ENCODE measurements at places on chromosomes 2 and 18.

- peak; percentile 83 for DNase-seq
Measured at GRCh38 chr18:49628119-49628518, 66.3 kb downstream of the LIPG start.

- DNase-seq: no peak
Measured at GRCh38 chr2:9657731-9658130, 26.9 kb upstream of the YWHAQ start.

GRCh38 chr2:199463708-199464605 is 6.2 kb upstream of the SATB2 start:
- no peak for DNase-seq

DNA sequence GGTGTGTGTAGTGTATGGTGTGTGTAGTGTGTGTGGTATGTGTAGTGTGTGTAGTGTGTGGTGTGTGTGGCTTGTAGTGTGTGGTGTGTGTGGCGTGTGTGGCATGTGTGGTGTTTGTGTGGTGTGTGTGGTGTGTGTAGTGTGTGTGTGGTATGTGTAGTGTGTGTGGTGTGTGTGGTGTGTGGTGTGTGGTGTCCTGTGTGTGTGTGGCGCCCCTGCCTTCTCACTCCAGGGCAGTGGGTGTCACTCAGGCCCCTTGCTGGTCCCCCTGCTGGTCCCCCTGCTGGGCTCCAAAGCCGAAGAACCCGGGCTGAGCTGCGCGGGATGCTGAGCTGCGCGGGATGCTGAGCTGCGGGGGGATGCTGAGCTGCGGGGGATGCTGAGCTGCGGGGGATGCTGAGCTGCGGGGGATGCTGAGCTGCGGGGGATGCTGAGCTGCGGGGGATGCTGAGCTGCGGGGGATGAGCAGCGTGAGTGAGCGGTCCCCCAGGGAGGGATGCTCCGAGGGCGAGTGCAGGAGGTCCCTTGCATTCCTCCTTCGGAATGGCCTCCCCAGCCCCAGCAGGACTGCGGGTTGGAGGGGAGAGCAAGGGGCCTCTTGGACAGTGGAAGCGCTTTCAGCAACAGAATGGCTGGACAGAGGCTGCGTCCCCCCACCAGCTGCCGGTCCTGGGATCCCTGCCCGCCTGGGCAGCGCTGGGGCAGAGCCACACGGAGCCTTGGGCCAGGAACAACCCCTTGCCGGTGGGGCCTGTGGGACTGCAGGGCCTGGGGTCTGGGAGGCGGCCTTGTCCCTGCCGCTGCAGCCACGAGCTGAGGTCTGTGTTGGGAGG is 3.4 kb upstream of the RTP5 start:
- peak; percentile 41 for DNase-seq

DNA sequence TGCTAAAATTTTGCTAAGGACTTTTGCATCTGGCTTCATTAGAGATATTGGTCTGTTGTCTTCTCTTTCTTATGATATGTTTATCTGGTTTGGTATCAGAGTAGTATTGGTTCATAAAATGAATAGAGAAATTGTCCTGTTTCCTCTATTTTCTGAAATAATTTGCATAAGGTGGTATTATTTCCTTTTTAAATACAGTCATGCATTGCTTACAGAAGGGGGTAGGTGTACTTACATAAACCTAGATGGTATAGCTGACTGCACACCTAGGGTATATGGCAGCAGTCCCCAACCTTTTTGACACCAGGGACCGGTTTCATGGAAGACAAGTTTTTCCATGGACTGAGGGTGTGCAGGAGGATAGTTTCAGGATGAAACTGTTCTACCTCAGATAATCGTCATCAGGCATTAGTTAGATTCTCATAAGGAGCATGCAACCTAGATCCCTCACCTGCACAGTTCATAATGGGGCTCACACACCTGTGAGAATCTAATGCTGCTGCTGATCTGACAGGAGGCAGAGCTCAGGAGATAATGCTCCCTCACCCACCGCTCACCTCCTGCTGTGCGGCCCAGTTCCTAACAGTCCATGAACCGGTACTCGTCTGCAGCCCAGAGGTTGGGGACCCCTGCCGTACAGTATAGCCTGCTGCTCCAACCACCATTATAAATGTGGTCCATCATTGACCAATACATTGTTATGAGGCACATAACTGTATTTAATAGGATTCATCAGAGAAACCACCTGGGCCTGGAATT is 189.2 kb downstream of the FAM210A start:
- no peak for DNase-seq

DNA sequence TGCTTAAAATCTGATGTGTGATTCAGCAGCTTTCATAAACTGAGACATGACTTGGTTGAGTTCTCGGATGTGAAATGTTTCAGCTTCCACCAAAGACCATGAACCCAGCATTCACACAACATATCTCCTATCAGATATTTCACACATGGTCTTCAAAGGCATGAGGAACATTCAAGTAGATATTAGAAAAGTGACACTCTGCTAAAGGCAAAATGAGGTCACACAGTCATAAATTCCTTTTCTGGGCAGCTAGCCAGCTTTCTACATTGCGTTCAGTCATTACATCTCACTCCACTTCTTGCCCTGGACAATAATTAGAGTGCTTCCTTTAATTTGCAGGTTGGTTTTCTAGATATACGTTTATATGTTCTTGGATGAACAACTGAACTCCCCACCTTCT is 96.7 kb downstream of the GAREM1 start:
- DNase-seq: no peak

GRCh38 chr2:24084386-24085199 is at the start of gene TP53I3:
TP53I3 (minus strand) TSS chr2:24084834; CDS start chr2:24084326, 508 bp downstream.
- peak; percentile 88 for DNase-seq

GRCh38 chr2:64857581-64858471 is 131.4 kb upstream of the SLC1A4 start:
- DNase-seq: peak; percentile 94

DNA sequence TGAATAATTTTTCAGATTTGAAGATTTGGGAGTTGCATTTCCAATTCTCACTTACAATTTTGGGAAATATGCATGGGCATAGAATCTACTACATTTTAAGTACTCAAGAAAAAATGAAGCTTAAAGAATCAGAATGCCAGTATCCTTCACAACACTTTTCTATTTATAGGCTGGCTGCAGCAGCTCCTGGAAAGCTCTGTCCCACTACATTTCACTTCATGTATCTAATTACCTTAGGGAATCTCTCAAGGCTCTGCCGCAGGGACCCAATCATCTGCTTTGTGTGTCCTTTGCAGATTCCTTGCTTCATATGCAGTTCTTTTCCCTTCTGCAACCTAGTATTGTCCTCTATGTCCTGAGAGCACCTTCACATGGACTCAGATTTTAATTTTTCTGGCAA is 102.9 kb downstream of the NUP35 start:
- no peak for DNase-seq

- DNase-seq: no peak
Measured at GRCh38 chr18:79741362-79741700, 56.4 kb upstream of the KCNG2 start.

- DNase-seq: no peak
Measured at GRCh38 chr18:12630136-12630535, 27.8 kb downstream of the SPIRE1 start.

DNA sequence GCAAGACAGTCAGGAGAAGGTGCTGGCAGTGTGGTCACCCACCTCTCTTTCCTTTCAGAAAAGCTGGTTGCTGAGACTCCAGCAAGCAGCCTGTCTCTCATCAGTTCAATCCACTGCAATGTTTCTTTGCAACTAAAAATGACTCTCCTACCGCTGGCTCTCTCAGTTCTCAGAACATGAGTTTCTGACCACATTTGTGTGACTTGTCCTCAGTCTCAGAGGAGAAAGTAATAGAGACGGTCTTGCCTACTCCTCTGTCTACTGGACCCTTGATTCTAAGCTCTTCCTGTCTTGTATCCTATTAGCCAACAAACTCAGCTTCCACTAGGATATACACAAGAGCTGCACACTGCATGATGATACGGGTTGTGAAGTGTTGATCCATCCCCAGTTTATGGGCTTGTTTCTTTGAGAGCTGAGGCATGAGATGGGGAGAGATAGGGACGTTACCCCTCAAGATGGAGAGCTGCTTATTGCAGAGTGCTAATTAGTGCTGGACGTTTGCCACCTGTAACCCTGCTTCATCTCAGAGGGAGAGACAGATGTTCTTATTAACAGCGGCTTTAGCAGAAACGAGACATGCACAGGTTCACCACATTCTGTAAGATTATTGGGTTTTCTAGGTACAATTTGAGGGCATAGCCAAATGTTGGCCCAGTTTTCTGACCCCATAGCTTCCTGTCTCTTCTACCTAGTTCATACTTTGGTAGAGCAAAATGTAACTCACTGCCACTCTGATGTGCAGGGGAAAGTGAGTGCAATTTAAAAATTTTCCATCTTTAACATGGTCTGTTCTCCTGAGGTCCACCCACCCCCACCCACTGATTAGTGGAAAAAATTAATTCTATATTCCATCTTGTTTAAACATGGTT is 32.4 kb upstream of the YWHAQ start:
- no peak for DNase-seq

DNA sequence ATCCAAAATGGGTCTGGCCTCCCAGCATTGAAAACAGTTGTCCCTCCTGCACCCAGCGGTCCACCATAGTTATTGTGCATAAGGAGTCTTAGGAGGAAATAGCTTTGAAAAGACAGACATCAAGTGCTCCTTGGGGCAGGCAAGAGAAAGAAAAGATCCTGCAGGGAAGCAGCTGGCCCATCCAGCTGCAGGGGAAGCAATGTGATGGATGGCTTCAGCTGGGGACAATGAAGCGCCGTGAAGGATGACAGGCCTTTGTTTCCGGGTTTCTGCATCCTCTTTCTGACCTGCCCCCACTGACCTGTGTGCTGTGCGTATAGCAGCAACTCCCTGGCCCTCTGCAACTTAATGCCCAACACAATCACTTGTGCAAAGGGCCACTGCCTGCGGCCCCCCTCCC is 142.9 kb upstream of the NCKAP5 start:
- no peak for DNase-seq

DNA sequence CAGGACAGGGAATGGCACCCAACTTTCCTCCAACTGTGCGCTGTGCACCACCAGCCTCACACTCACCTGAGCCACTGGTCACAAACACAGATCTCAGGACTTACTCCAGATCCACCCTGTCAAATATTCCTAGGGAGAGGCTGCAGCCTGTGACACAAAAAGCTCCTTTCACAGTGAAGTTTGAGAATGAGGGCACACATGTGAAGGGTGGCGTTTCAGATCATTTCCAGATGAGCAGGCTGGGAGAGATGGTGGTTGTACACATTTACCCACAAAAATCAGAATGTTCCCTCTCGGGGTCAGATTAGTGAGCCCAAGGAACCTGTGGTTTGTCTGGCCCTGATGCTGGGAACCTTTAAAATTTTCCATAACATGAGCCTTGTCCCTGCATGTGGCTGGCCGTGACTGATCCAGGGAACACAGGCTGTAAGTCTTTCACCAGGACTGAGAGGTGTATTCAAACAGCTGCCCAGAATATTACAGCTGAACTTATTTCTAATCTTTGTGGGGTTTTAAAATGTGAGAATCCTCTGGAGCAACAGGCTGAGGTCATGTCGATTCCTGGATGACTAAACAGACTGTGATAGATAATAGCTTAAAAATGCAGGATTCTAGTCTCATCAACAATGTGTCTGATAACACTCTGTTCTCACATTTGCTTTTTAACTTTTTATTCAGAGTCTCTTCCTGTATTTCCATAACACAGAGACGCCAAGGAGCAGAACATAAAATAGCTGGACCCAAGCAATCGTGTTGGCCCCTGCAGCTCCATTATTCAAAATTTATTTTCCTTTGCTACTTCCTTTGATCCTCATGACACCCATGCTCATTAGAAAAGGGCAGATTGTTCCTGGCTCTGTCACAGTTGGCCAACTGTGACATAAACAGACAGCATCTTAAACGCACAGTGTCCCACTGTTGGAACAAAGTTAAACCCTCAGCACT is 35.5 kb downstream of the IL1R2 start:
- DNase-seq: no peak

DNA sequence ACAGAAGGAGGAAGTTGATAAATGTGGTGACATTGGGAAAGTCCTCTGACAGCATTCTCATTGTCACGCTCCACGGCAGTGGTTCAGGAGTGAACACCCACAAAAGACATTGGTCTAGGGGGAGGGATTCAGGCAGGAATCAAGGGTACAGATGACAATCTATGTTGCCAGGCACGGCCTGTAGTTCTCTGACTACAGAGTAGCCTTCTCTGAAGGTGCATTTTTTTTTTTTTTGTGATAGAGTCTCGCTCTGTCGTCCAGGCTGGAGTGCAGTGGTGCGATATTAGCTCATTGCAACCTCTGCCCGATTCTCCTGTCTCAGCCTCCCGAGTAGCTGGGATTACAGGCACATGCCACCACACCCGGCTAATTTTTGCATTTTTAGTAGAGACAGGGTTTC is 7.4 kb upstream of the MOB1A start:
- no peak for DNase-seq

GRCh38 chr2:221205103-221205673 is 366.9 kb downstream of the EPHA4 start:
- no peak for DNase-seq

GRCh38 chr2:42214669-42215068 is 45.5 kb downstream of the EML4 start:
- no peak for DNase-seq

- DNase-seq: peak; percentile 31
Measured at GRCh38 chr2:218400167-218400929, 680 bp downstream of the CTDSP1 start.

GRCh38 chr2:56754627-56755026 is 570.8 kb downstream of the CCDC85A start:
- DNase-seq: no peak

GRCh38 chr2:234392041-234392615 is 104.8 kb downstream of the ARL4C start:
- DNase-seq: peak; percentile 25

GRCh38 chr2:202689898-202690297 is 55.1 kb downstream of the FAM117B start:
- no peak for DNase-seq

DNA sequence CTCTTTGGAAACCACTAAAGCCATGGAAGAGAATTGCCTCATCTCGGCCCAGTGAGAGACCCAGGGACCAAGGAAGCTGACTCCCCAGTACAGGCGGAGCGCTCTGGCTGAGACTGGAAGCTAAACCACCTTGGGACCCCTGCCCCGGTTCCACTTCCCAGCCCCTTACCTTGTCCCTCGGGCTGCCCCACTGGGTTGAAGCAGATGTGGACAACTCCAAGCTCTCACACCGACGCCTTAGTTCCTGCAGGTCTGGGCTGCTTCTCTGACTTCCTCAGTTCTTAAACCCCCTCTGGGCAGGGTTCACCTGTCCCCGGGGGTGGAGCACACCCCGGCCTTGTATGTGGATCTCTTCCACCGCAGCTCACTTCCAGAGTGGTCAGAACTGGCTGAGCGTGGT is 266.2 kb downstream of the PHLPP1 start:
- no peak for DNase-seq

- DNase-seq: peak; percentile 43
Measured at GRCh38 chr2:14516844-14517243, 115.7 kb upstream of the LRATD1 start.

- DNase-seq: no peak
Measured at GRCh38 chr18:36451454-36452251, 154.1 kb downstream of the FHOD3 start.

- DNase-seq: no peak
Measured at GRCh38 chr2:202510911-202511310, 123.9 kb upstream of the FAM117B start.

DNA sequence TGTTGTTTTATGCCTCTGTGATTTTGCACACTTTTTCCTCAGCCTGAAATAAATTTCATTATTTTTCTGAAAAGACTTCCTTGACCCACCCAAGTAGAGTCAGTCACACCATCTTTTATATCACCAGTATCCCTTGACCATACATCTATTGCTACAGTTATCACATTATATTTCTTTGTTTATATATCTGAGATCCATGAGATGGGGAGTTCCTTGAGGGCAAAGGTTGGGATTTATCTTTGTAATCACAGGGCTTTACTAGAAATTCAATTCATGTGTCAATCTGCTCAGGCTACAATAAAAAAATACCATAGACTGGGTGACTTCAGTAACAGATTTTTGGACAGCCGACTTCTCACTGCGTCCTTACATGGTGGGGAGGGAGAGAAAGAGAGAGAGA is 12.8 kb upstream of the RNF138 start:
- no peak for DNase-seq

Measured in MG63 (cell line).